ENCODE measurements at places on chromosomes 2 and 18.

- no peak for DNase-seq
These were observed 56.6 kb upstream of the TLK1 start for GRCh38 chr2:171217330-171217729.

DNA sequence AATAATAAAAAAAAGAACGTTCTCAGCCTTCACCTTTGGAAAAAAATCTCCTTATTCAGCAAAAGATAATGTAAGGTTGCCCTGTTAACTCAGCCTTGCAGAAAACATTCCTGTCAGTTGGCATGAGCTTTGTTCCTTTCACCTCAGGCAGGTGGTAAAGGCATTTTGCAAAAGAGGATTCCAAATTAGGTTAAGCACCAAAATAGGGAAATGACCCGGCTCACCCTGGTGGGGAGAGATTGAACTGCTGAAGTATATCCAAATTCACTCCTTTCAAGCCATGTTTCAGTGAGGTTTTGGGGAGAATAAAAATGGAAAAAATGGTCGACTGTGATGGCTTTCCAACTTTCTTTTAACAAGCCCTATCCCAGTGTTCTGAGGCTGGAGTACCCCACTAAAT lies 1988.8 kb upstream of the PIK3C3 start:
- DNase-seq, result no peak

GRCh38 chr2:133292259-133292658 lies 276.0 kb downstream of the NCKAP5 start:
- no peak for DNase-seq

- no peak for DNase-seq
These were observed 218.9 kb downstream of the BCL2 start for GRCh38 chr18:63100630-63101055.

- no peak for DNase-seq
These were observed 38.0 kb downstream of the STEAP3 start for GRCh38 chr2:119261493-119262225.

DNA sequence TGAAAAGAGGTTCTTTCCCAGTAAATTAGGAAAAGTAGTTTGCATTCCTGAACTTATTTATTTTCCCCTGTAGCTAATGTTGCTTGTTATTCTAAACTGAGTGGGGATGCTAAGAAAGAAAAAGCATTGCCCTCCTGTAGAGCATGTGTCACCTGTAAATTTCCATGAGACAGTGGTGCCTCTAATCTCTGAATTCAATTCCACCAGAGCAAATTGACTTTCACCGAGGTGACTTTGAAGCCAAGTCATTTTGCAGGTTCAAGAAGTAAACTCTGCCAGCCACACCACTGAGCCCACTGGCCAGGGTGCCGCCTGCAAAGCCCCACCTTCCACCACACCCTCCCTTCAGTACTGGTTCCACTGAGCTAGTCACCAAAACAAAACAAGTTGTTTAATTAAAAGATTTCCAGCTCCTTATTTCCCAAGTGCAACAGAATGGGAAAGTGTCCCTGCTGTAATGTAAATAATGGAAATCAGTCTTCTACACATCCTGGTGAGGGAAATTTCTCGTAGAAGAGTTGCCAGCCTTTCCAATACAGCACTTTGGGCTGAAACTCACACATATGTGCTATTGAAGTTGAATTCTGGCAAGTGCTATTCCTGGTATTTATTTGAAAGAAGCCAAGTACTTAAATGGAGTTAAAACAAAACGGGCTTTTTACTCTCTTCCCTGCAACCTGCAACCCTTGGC lies 254.8 kb downstream of the RNF152 start:
- no peak for DNase-seq

DNA sequence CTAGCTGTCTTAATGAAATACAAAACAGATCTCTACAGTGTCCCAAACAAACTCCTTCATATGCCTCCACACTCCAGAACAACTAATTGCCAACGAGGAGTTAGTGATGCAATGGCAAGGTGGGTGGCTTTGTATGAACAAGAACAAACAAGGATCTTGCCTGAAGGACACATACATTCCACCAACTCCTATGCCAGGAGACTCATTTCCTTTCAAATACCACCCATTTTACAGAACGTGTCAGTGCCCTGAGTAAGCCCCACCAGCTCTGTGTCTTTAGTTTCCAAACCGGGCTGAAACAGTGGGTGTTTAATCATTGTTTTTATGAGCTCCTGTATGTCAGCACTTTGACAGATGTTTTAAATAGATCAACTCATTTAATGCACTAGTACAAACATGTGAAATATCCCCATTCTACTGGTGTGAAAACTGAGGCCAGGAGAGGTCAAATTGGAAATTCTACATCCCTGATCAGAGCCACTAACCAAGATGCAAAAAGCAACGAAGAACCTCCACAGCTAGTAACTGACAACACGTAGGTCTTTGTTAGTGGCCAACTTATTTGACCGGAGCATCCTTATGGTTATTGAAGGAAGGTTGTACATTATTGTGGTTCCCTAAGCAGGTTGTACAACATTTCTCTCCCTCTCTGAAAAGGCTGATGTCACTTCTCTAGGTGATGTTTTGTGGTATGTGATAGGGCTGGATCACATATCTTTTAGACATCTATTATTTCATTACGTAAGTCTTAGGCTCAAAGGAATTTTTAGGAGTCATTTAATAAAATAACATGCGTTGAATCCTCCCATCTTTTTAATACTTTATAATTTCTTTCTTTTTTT lies 534.9 kb upstream of the TNP1 start:
- DNase-seq, result no peak

DNA sequence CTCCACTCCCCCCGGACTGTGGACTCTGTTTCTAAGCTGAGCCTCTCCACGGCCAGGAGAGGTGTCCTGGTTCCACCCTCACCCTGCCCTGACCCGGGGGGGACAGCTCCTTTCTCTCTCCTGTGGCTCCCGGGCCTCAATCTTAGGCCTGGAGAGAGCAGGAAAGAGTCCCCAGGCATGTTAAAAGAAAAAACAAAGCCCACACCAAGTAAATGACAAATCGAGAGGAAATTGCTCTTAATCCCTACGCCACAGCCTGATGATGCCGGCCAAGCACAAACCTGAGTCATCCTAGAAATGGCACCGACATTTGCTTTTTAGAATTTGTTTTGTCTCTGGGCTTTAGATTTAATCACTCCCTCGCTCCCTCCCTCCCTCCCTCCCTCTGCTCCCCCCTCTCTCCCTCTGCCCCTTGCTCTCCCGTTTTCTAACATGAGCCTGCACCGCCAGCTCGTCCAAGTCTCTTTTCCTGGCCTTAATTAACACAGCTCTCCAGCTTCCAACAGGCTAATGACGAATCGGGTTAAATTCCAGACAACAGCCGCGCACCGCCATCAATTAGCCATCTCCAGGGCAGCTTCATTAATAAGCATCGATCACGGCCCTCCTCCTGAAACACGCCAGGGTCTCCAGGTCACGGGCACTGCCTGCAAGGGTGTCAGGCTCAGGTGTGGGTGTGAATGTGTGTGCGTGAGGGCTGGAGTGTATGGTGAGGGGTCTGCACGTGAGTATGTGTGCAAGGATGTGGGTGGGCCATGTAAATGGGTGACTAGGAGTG lies 230.8 kb downstream of the CELF4 start:
- no peak for DNase-seq

GRCh38 chr2:98412751-98413458 lies 31.8 kb upstream of the INPP4A start:
- DNase-seq, result no peak
